NCI-H1417 treated with DMSO at 0.1 percent for 48 hours (cell line): ENCODE measurements at places on chromosomes 2 and 18.

- no peak for DNase-seq
Observed at GRCh38 chr18:2847317-2848246, 776 bp downstream of the EMILIN2 start.

GRCh38 chr2:37709111-37709510, 37.7 kb upstream of the CDC42EP3 start:
- DNase-seq: no peak

- no peak for DNase-seq
Observed at GRCh38 chr2:70834881-70835280, 735 bp downstream of the CD207 start.

DNA sequence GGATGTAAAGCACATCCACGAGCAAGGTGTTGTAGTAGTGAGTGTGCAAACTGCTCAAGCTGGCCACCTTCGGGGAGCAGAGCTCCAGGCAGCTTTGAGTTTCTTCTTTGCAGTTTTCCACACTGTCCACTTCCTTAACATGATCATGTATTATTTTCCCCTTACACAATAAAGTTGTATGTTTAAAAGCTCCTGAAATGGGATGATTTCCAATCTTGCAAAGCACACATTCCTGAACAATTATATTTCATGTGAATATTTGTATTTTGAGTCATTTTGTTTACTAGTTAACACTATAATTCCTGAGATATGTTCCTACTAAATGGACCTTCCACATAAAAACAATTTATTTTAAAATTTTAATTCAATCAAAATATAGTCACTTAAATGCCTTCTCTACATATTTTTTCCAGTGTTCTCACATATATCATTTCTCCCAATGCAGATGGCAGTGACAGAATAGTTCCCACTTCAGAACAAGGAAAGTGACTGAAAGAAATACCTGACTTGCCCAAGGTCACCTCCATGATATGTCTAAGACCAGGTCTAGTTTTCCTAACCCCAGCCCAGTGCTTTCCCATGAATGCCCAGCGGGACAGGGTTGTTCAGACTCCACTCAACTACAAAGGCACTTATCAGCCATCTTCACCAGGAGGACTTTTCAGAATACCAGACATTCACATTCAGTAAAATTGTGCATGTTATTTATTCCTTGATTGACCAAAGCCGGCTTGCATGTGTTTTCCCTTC, 5.5 kb downstream of the CYB5A start:
- DNase-seq: no peak

DNA sequence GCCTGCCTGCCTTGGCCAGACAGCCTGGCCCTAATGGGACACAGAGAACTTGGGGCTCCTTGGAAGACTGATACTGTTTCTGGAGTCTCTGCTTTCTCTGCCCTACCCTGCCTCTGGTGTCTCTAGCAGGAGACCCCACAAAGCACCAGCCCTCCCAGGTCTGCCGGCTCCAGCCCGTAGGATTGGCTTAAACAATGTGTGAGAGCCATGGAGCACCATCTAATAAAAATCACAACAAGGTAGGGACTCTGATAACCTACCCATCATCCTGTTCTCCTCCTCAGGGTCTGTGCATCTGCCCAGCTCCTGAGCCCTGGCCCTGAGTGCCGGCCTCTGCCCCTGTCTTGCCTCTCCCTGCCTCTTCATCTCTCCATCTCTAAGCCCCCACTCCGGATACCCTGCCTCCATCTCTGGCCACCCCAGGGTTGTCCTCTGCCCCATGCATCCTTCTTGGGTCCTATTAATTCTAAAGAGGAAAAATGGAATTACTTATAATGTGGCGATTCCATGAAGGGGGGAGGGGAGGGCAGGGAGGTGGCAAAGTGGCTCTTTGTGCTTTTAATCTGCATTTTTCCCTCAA, 1.2 kb upstream of the ECEL1 start:
- no peak for DNase-seq

DNA sequence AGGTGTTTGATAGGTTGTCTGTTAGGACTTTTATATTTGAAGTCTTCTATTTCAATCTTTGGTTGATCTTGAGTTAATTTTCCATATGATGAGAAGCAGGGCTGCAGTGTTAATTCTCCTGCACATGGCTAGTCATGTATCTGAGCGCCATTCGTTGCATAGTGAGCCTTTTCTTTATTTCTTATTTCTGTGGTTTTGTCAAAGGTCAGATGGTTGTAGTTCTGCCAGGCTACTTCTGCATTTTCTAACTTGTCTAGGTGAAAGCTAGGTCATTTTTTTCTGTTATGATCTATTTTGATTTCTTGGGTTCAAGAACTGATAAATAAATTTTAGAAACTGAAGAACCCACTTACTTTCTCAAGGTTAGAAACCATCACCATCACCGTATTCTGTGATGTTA, 56.7 kb downstream of the CCDC74A start:
- no peak for DNase-seq

DNA sequence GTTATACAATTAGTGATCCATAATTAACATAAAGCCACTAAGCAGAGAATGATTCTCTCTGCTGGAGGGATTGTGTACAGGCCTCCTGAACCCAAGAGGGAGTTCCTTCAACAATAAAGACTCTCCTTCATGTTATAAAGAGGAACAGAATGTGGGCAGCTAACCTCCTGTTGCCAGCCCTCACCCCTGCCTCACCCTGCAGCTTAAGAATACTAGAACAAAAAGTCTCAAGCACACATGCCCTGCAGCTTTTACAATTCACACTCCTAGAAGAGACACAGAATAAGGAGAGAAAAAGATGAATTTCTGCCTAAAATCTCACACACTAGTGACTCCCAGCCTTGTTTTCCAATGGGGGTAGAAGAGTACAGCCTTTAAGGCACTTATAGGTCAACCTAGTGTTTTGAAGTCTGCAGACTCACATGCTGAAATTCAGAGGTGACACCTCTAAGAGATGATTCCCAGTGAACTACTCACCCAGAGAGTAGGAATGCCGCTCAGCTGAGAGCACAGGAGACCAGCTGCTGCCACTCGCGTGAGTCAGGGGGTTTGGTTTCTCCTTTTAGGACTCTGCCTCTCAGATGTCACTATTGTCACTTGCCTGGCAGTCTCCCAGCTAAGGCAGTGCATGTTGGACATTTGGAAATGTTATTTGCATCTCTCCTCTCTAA, 32.5 kb upstream of the IL1RL1 start:
- DNase-seq: no peak

DNA sequence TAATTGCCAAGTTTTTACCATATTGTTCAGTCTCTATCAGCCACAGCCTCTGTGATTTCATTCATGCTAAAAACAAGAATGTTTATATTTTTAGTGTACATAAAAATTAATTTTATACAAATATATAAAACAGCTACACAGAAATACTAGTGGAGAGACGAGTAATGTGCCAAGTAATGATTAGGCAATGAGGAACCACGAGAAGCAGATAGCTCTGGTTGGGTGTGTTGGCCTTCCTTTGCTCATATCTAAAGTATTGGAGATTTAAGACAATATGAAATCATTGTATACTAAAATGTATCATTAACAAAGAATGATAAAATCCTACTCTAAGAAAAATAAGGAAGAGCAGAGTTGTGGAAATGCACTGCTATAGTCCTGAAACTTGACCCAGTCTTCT, 326.7 kb downstream of the AGAP1 start:
- no peak for DNase-seq

- no peak for DNase-seq
Observed at GRCh38 chr2:191699341-191699945, 21.5 kb downstream of the NABP1 start.

DNA sequence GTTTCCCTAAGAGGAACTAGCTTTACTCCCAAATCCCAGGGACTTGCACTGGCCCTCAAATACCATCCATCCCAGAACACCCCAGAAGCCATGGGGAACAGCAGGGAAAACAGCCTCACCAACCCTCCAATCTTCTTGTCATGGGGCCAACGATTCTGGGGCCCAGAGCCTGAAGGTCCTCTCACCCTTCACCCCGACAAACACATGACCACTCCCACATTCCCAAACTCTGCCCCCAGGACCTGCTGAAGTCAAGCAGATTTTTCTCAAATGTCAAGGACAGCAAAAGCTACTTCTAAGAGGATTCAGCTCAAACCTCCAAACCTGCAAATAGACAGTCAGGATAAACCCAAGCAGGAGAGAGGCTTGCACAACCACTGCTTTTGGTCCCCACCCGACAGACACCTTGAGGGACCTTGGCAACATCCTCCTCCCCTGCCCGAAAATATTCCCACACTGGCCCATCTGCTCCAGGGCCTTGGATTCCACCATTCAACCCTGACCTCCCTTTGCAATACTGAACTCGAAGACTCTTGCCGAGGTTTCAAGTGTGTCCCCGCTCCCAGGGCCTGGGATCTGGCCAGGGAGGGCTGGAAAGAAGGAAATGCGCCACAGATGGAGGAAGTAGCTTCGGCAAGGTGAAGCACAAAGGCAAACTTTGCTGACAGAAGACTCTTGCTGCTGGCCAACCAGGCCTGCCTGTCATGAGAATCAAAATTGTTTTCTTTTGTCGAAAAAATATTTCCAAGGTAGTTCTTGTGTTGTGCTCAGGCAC, 143.3 kb downstream of the ZFP36L2 start:
- DNase-seq: no peak
